Myometrial cell (primary cell): ENCODE measurements at places on chromosomes 4 and X. TPM values are rescaled to one million over a fixed set of nuclear protein-coding genes. Genes with fewer than 3 reads are reported as not detected.

Gene PAGE5
- total RNA-seq, result not detected in 2 replicates

Gene MGAT4D
- total RNA-seq, result not detected in 2 replicates

Gene BMPR1B
- total RNA-seq, result 0.29 TPM in 1 of 2 replicates, not detected in the other

Gene CDX4
- not detected in 2 replicates for total RNA-seq

Gene WWC2
- 15.6 and 19.0 TPM in 2 replicates for total RNA-seq

Gene TMPRSS11D
- not detected in 2 replicates for total RNA-seq

Gene GYG2
- 2.1 and 8.1 TPM in 2 replicates for total RNA-seq

Gene SPARCL1
- not detected in 2 replicates for total RNA-seq

Gene GLRB
- 3.5 and 9.7 TPM in 2 replicates for total RNA-seq

Gene CLDN2
- total RNA-seq, result under 0.01 TPM in 1 of 2 replicates, not detected in the other

Gene PDZD11
- 92.9 and 96.3 TPM in 2 replicates for total RNA-seq

Gene ARSJ
- 21.6 and 24.5 TPM in 2 replicates for total RNA-seq

Gene PRSS12
- 1.1 and 2.3 TPM in 2 replicates for total RNA-seq

Gene CXCL8
- total RNA-seq, result 6.4 and 9.5 TPM in 2 replicates

Gene VAMP7
- total RNA-seq, result 49.6 and 52.8 TPM in 2 replicates

Gene DCLK2
- 1.2 and 3.5 TPM in 2 replicates for total RNA-seq

Gene H2BW2
- total RNA-seq, result not detected in 2 replicates

Gene GYPB
- not detected in 2 replicates for total RNA-seq

Gene ELOVL6
- total RNA-seq, result 37.5 and 42.5 TPM in 2 replicates

Gene PTTG2
- total RNA-seq, result not detected in 2 replicates

Gene KIF4A
- 9.5 and 12.6 TPM in 2 replicates for total RNA-seq

Gene PDGFRA
- total RNA-seq, result 63.1 and 101 TPM in 2 replicates

Gene C4orf36
- 0.18 and 0.58 TPM in 2 replicates for total RNA-seq

Gene ERVMER34-1
- under 0.01 TPM in 1 of 2 replicates, not detected in the other for total RNA-seq

Gene FSTL5
- total RNA-seq, result 0.18 TPM in 1 of 2 replicates, not detected in the other

Gene PPEF2
- not detected in 2 replicates for total RNA-seq

Gene GABRE
- 1.9 and 4.3 TPM in 2 replicates for total RNA-seq

Gene ANK2
- 5.8 and 11.0 TPM in 2 replicates for total RNA-seq

Gene NAP1L2
- total RNA-seq, result 3.5 and 6.3 TPM in 2 replicates

Gene JADE3
- total RNA-seq, result 0.53 and 1.7 TPM in 2 replicates

Gene TGIF2LX
- not detected in 2 replicates for total RNA-seq

Gene OCRL
- 12.6 and 13.3 TPM in 2 replicates for total RNA-seq
